ENCODE measurements at places on chromosomes 4 and X. TPM values are rescaled to one million over a fixed set of nuclear protein-coding genes. Genes with fewer than 3 reads are reported as not detected.

Gene MTNR1A
- not detected for total RNA-seq

Gene CXXC4
- total RNA-seq: not detected

Gene ARHGAP24
- not detected for total RNA-seq

Gene SLC25A6
- total RNA-seq: 330 TPM

Gene PRR32
- total RNA-seq: not detected

Gene PNMA6E
- total RNA-seq: not detected

Gene HS3ST1
- total RNA-seq: 0.07 TPM

Gene SPANXD
- not detected for total RNA-seq

Gene LSM6
- total RNA-seq: 99.6 TPM

Gene TMEM150C
- not detected for total RNA-seq

Gene ADGRL3
- total RNA-seq: not detected

Gene CXCL10
- 1.6 TPM for total RNA-seq

Gene MPP1
- 12.8 TPM for total RNA-seq

Gene SHOX
- total RNA-seq: not detected

Gene SYP
- 2.5 TPM for total RNA-seq

Gene TMEM31
- not detected for total RNA-seq

Gene SEPTIN6
- 122 TPM for total RNA-seq

Gene POU3F4
- not detected for total RNA-seq

Measured in CD8-positive, alpha-beta memory T cell (primary cell).